ENCODE measurements at places on chromosomes 4 and X.

DNA sequence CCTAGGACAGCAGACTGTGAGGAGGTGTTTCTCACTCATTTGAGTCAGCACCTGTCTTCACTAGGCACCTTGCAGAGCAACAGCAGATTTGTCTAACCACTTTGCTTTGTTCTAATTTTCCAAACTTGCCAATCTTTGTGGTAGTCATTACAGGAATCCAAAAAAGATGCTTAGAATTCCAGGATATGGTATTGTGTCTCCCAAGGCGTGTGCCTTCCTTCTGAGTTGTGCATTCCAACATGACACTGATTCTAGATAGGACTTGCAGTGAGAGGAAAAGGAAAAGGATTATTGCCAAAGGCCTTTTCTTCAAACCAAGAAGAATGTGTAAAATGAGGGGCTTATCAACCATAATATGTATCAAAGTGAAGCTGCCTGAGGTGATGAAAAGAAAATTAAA, 126.2 kb downstream of the MAPK10 start:
- no peak for DNase-seq

GRCh38 chr4:155608225-155608885, 58.3 kb upstream of the GUCY1A1 start:
- no peak for DNase-seq

- DNase-seq = no peak
Observed at GRCh38 chr4:153652051-153652784, 31.9 kb upstream of the TLR2 start.

DNA sequence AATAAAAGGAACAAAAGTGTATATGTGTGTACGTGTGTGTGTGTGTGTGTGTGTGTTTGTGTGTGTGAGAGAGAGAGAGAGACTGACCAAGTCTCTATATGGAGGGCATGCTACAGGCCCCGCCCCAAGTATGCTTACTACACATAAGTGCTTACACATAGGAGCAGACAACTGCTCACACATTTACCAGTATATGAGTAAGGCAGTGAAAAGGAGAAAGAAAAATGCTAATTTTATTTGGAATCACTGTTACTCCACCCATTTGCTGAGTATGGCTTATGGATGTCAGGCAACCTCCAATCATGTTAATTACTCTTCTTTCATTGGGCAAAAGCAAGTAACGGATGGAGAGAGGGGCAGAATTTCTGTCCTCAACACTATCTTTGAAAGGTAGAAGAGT, 107.6 kb upstream of the STK26 start:
- DNase-seq = no peak

GRCh38 chrX:103831342-103831802, 685 bp downstream of the RAB9B start:
- no peak for DNase-seq

DNA sequence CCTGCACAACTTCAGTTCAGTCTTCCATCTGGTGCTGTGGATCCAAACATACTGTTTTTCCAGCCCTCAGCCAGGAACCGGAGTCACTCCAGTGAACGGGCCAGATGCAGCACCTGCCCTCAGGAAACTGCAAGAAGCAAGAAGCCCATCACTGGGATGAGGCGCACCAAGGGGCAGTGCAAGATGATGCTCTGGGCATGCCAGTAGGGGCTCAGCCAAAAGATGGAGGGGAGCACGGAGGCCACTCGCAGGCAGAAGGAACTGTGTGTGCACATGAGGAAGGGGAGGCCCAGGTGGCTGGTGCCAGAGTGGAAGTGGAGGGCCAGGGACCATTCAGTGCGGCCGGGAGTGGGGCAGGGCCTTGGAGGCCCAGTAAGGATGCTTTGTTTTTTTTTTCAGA, 161.7 kb upstream of the MAMLD1 start:
- no peak for DNase-seq

DNA sequence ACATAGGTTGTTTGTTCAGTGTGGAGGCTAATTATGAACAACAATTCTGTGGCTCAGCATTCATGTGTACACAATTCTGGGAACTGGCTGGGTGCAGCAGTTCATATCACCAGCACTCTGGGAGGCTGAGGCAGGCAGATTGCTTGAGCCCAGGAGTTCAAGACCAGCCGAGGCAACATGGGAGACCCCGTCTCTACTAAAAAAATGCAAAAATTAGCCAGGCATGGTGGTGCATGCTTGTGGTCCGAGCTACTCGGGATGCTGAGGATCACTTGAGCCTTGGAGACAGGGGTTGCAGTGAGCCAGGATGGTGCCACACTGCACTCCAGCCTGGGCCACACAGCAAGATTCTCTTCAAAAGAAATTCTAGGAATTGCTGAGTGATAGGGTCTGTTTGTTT, 4.5 kb upstream of the PPP2R2C start:
- DNase-seq = no peak

GRCh38 chr4:70728091-70728490, 6.3 kb downstream of the RUFY3 start:
- DNase-seq = no peak

GRCh38 chr4:152927737-152928136, 8.4 kb upstream of the FHDC1 start:
- no peak for DNase-seq

- no peak for DNase-seq
Observed at GRCh38 chrX:121831601-121832000, 784.2 kb downstream of the GLUD2 start.

DNA sequence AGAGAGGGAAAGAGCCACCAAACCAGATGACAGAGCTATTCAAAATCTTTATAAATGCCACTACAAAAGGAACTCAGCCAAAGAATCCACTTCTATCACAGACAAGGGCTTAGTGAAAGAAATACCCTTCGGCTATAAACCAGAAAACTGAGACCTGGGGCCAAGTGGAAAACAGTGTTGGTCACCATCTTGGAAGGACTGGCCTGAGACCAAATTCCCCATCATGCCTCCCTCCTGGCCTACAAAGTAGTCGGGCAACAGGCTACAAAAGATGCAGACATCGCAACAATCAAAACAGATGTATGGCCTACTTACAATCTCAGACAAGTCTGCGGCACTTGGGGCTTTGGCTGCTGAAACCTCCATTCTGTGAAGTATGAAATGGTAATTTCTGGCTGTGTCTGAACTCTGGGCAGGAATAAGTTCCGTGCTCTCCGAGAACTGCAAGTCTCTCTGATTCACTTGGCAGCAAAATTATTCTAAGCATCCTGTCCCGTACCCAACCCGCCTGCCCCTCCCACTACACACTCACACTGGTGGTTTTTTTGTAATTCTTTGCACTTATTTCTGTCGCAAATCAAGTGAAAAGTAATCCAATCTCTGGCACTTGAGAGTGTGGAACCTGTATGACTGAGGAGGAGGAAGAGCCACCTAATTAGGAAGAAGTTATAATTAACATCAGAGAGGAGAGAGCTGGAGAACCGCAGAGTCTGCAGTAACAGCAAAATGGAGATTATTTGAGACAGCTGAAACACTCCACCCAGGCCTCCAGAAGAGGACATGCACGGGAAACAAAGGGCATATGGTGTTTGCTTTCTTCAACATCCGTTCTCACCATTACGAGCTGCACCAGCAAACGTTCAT, 87.8 kb downstream of the SH3KBP1 start:
- no peak for DNase-seq

- no peak for DNase-seq
Observed at GRCh38 chr4:3304831-3305609, 12.2 kb downstream of the RGS12 start.

DNA sequence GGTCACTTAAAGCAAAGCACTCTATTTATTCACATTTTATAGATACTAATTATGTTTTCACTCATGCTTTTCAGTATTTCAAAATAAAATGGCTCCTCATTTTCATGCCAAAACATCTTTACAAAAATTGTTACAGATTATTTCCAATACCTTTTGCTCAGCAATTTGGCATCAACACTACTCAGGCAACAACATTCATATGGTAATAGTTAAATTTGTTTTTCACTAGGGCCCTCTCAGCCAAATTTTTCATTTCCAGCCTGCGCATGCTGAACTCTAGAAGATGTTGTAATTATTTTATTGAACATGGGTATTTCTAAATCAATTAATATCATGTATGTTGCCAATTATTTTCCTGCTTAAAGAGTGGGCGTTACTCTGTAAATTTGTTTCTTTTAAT, 225.6 kb downstream of the ANTXR2 start:
- no peak for DNase-seq

GRCh38 chr4:108849611-108850168, 86.8 kb upstream of the ETNPPL start:
- DNase-seq = no peak

DNA sequence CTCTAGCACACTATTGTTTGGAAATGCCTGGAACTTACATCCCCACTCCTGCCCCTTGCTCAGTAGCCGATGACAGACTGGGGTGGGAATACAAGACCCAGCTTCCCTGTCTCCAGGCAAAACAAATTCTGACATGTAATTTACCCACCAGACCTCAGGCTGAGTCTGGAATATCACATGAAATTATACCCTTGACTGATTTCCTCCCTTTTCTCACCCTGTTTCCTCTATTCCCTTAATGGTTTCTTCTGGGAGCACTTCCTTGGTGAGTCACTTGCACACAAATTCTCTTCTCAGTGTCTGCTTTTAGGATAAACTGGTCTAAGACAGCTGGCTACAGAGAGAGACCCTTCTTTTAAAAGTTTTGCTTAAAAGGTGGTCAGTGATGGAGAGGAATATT, 65.8 kb upstream of the DIPK2B start:
- no peak for DNase-seq

Data from NCI-H1048 (cell line).